ENCODE measurements at places on chromosomes 5 and 9.

- no peak for DNase-seq
These were observed 219.1 kb upstream of the PCSK5 start for GRCh38 chr9:75671354-75671753.

- DNase-seq, result no peak
These were observed 147.5 kb upstream of the PHYKPL start for GRCh38 chr5:178380086-178380485.

DNA sequence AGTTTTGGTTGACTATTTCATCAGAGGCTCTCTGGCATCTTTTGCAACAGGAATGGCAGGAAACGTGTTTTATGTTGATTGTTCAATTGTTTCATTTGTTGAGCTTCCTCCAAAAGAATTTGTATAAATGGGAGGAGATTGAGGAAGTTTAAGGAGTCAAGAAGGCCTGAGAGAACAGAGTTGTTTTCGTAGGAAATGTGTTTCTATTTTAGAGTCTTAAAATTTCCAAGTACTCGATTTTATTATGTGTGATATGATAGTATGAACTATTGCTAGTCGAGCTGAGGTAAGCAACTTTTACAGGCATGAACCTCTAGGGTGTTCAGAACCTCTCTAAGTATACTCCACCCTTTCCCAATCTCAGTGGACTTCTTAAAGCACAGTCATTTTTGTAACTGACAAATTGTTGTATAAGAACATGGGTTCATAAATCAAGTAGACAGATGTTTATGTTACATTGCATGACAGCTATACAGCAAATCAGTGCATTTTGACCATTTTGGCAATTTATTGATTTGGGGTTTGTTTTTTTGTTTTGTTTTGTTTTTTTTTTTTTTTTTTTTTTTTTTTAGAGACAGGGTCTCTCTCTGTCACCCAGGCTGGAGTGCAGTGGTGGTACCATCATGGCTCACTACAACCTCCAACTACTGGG is 47.4 kb downstream of the POLK start:
- no peak for DNase-seq

GRCh38 chr9:128863647-128864046 is 18.1 kb downstream of the KYAT1 start:
- DNase-seq, result peak; percentile 74

DNA sequence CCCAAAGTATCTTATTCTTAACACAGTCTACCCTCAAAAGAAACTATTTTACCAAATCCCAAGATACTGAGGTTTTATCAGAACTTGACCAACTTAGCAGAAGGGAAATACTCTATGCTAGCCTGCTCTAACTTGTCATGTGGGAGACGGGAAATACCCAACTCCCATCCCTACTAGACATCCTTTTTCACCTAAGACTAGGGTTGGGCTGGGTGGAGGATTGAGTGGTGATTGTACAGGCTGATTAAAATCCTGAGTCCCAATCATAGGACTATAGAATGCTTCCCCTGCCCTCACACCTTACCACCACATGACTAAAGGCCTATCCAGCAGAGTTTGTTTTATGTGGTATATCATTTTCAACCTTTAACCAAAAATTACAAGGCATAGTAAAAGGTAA is 786.5 kb downstream of the TAF11L14 start:
- no peak for DNase-seq

GRCh38 chr5:33433303-33434240 is 7.2 kb upstream of the TARS1 start:
- DNase-seq, result no peak

DNA sequence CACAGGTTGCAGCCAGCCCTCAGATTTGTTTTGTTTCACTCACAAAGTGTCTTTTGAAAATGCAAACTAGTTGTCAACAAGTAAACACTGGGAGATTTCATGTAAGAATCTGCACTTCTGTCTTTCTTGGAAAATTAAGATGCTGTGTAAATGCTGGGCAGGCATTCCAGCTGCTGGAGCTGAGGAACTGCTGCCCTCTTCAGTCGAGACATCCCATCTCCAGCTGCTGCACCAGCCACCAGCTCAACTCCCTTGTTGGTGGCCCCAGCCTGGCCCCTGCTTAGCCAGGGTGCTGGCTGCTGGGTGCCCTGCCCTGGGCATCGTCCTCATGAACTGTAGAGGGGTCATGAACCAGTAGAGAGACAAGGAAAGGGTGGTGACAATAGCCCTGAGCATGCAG is 33.1 kb upstream of the AFAP1L1 start:
- no peak for DNase-seq

DNA sequence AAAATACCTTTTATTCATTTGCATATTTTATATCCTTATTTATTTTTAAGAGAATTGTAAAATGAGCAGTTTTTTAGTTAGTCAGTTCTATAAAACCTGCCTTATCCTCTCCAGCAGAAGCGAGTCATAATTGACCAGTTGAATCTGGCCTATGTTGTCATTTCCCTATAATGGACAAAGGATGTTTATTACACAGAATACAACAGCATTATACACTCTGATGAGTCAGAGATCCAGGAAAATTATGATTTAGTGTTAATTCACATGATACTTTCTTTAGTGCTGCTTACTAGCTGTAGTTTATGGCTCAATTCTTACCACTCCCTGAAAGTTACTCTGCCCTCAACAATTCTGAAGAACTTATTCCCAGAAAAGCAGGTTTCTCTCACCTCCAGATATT is 26.8 kb upstream of the LURAP1L start:
- DNase-seq, result no peak

- no peak for DNase-seq
These were observed 27.2 kb downstream of the SETX start for GRCh38 chr9:132327537-132327936.

- no peak for DNase-seq
These were observed 302.0 kb downstream of the AGTPBP1 start for GRCh38 chr9:85439791-85440190.

- no peak for DNase-seq
These were observed 6.4 kb downstream of the ISCA1 start for GRCh38 chr9:86275962-86276361.

- no peak for DNase-seq
These were observed 15.9 kb downstream of the ADAMTSL1 start for GRCh38 chr9:18489861-18490260.

GRCh38 chr5:36889264-36889663 is 12.7 kb downstream of the NIPBL start:
- DNase-seq, result no peak

DNA sequence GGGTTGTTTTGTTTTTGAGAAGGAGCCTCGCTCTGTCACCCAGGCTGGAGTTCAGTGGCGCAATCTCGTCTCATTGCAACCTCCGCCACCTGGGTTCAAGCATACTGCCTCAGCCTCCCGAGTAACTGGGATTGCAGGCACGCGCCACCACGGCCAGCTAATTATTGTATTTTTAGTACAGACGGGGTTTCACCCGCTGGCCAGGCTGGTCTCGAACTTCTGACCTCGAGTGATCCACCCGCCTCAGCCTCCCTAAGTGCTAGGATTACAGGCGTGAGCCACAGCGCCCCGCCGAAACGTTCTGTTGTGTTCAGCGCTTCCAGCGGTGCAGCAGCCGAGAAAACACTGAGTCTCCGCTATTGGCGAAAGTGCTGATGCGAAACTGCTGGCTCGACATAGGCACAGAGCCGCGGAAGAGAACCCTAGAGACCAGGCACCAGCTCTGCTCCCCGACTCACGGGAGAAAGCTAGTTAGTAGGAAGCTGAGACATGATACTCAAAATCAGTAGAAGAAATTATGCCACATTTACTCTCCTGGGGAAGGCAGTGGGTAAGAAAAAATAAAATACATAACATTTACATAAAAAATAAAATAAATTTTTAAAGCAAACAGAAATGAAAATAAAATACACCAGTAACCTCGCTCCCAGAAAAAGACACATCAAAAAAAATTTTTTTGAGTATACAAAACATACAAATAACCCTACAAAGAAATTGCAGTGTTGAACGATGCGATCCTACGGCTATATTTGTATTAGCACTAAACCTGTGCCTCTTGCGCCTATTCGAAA is 31.6 kb downstream of the ANXA2R start:
- peak; percentile 78 for DNase-seq

GRCh38 chr5:98173334-98173733 is 600.1 kb upstream of the RGMB start:
- no peak for DNase-seq

Data from activated naive CD8-positive, alpha-beta T cell treated with anti-CD3 and anti-CD28 coated beads, Interleukin-2, amount 50 U/mL, for 16 hours (primary cell).